ENCODE measurements at places on chromosomes 1 and 21. TPM values are rescaled to one million over a fixed set of nuclear protein-coding genes. Genes with fewer than 3 reads are reported as not detected.

CRNN gene
- polyA plus RNA-seq: not detected

CLEC20A gene
- polyA plus RNA-seq: not detected

DNA sequence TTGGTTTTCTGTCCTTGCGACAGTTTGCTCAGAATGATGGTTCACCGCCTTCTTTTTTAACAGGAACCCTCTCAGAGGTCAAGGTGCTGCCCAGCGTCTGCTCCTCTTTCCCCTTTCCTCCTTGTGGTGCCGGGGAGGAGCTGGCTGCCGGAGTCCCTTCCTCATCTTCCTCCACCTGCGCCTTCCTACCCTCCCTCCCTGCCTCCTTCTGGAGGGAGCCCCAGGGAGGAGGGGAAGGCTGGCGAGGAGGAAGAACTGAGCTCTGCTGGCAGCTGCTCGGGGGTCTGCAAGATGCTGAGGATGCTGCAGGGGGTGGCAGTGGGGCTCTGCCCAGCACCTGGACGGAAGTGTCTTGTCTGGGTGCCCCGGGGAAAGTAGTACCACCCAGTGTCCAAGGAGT lies 31.2 kb downstream of the BACE2 start:
- DNase-seq: no peak

AMPD1 gene
- polyA plus RNA-seq: not detected

S100A2 gene
- 416 TPM for polyA plus RNA-seq

DNA sequence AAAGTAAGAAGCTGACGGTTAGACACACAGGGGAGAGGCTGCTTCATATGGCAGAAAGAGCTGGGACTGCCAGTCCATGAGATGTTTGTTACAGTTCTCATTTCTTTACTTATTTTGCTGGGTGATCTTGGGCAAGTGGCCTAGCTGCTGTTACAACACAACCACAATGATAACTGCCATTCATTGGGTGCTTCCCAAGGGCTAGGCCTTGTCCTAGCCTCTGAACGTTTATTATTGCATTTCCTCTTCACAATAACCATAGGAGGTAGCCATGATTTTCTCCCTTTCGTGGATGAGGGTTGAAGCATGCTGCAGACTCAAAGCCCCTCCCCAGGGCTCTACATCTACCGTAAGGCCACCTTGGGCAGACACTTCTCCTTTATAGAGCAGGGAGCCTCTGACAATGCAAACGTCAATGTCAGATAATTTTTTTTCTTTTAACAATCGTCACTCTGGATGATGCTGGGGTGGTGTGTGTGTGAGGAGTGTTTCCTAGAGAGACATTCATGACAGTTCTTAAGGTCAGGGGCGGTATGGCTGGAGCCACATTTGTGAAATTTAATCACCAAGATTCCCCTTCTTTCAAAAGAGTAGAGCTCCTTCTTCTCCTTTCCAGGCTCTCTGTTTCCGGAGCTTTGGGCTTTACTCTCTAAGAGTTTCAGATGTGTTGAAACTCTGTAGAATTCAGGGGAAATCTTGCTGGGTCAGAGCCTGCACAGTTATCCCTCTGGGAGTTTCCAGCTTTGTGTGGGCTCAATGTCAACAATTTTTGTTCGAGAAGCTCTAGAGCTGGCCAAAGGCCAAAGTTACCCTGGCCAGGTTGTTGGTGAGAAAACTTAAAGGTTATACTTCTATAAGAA lies 138.5 kb upstream of the SGIP1 start:
- DNase-seq: no peak

DNA sequence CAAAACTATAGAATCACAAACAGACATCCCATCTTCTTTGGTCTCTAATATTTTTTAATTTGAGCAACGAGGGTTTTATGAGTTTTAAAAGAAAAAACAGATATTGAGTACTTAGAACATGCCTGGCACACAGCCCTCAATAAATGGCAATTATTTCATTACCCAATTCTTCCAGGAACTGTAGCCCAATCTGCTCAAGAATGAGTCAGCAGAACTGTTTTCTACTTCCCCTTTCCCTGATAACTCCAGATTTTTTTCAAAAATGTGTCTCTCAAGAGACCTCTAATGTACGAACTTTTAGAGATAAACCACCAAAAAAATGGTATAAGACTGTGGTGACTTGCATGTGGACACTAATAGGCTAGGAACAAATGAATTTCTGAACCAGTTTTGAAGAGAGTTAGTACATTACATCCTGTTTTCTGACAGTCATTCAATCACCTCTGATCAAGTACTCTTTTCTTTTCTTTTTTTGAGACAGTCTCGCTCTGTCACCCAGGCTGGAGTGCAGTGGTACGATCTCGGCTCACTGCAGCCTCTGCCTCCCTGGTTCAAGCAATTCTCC lies 11.5 kb downstream of the ABL2 start:
- no peak for DNase-seq

ADORA3 gene
- 3.1 TPM for polyA plus RNA-seq

RGS13 gene
- polyA plus RNA-seq: not detected

DNA sequence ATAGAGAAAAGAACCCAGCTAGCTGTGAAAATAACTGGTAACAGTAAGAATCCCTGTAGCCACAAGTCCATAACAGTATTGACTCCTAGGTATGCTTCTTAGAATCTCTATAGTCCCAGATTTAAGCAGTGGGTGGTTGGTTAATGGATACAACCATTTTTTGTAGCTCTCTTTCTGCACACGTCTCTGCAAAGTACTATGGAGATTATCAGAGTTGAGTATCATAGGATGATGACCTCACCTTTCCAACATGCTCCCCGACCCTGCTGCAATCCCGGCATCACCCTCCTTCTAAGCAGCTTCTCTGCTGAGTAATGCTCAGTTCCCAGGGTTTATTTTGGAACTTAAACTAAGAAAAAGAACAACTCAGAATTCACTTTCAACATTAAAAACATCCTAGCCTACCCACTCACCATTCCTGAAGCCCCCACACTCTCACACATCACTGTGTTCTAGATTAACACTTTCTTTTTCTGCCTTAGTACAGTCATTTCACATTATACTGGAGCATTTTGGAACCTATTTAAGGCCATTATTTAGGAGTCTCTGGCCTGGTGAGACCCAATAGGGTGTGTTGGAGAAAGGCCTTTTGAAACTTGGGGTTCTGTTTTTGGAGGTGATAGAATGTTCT lies 2.7 kb downstream of the MLLT11 start:
- no peak for DNase-seq

DNA sequence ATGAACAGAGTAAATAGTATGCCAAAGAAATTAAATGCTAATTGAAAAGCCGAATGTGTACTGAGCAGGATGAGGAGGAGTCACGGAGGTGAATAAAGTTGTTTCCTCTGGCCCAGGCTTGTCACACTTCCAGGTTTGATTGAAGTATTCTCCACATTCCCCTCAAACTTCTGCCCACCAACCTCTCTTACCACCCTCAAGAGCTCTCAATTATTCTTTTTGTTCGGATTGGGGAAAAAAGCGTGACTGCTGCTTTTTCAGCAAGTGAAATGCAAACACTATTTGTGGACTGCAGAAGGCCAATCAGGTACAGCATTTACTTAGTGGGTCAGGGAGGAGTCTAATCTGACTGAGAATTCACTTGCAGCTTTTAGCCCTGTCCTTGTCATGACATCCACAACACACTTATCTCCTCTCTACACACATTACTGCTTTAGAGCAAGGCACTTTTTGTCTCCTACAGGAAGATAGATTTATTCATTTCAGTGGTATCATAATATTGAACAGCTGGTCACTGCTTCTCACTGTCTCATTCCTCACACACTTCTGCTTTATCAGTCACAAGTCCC lies 375.6 kb upstream of the PRMT6 start:
- DNase-seq: no peak

DNA sequence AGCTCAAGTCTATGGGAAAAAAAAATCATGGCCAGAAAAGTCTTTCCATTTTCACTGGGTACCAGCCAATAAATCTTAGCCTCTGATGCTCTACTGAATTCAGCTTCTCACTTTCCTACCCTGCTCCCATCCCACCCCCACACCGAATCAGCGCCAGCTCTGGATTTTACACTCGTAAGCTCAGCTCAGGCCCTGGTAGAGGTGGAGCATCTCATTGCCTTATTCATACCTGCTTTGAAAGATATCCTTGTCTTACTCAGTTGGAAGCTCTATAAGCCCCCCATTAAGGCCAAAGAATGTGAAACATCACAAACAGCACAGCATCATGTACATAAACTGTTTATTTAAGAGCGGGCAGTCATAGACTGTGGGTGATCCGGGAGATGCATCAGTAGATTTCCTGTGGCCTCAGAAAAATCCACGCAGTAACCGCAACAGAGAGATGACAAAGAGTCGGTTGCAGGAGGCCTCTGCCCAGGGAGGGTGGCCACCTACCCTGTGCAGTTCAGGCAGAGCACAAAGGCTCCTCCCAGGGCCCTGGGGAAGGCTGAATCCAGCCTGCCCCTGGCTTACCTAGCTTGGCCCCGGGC lies 36.4 kb upstream of the ETS2 start:
- DNase-seq: no peak

Measured in kidney (tissue), 22 donors.